A549 treated with CORT108297 at 1 μM for 4 hours (cell line): ENCODE measurements at places on chromosomes 6 and 20. TPM values are rescaled to one million over a fixed set of nuclear protein-coding genes. Genes with fewer than 3 reads are reported as not detected.

SRXN1 gene
- total RNA-seq = 245 to 298 TPM (median 257 TPM) in 5 replicates

RNF144B gene
- 0.17 to 1.1 TPM (median 0.39 TPM) in 5 replicates for total RNA-seq

UST gene
- 2.3 to 3.3 TPM (median 2.6 TPM) in 5 replicates for total RNA-seq

TBX18 gene
- total RNA-seq = 16.3 to 23.7 TPM (median 20.5 TPM) in 5 replicates

DLL1 gene
- total RNA-seq = 0.12 to 0.26 TPM (median 0.20 TPM) in 5 replicates

TTBK1 gene
- 0.03 to 0.06 TPM (median 0.05 TPM) in 5 replicates for total RNA-seq

IP6K3 gene
- total RNA-seq = 0.08 to 0.18 TPM (median 0.14 TPM) in 5 replicates

EPPIN gene
- total RNA-seq = not detected in 5 replicates

ZNF292 gene
- 2.6 to 4.6 TPM (median 3.5 TPM) in 5 replicates for total RNA-seq

RPS6KA2 gene
- total RNA-seq = 0.07 to 0.30 TPM (median 0.08 TPM) in 5 replicates

HSPA12B gene
- total RNA-seq = 0.35 to 0.62 TPM (median 0.50 TPM) in 5 replicates

MYCT1 gene
- 0.03 to 0.14 TPM (median 0.03 TPM) in 5 replicates for total RNA-seq

BMP5 gene
- total RNA-seq = 0.01 to 0.05 TPM in 2 of 5 replicates, not detected in the others
